ENCODE measurements at places on chromosomes 6 and 20.

GRCh38 chr6:39865011-39865888 lies 69.0 kb downstream of the MOCS1 start:
- peak; percentile 67 for DNase-seq

DNA sequence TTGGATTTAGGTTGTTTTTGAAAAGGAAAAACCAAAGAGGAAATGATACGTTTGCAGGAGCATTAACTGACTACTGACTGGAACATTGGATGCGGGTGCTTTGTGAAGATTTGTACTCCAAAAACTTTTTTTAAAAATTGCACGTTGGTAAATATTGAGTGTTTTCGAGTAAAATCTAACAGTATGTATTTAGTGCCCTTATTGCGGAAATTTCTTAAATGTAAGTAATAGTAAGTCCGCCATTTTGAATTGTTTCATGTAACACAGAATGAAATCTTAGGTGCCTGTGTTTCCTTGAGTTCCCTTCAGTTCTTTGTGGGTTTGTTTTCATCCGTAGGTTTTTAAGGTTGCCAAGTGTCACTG lies 15.2 kb upstream of the LIN28B start:
- no peak for DNase-seq

GRCh38 chr6:80923816-80924215 lies 817.3 kb downstream of the BCKDHB start:
- no peak for DNase-seq

DNA sequence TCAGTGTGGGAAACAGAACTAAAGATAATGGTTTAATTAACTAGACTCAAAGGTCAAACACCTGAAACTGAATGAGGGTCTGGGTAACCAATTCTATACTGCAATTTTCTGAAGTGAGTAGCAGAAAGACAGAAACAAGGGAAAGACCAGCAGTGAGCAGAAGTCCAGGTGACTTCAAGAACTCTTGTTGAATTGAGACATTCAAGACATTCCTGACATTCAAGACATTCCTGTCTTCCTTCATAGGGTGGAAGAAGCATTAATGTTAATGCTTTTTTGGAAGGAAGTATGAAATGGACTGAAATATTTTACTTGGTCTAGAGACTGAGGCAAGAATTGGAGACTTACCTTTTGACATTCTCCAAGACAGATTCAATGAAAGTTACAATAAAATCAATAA lies 529.9 kb upstream of the MMS22L start:
- no peak for DNase-seq

DNA sequence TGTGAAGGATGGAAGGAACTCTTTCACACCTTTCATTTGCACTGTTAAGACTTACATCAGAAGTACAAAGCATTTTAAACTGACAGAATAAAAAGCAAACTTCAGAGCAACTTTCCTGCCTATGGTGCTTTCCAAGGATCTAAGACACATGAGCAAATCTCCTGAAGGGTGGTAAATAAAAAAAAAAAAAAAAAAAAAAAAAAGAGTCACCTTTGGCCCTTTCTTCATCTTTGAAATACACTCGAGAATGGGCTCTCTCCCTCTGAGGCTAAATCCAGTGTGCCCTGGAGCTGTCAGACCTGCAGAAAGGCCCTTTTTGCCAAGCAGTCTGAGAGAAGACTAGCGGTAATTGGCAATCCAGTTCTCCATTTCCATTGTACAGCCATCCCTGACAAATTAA lies 1113.8 kb upstream of the FLRT3 start:
- no peak for DNase-seq

- no peak for DNase-seq
Measured at GRCh38 chr20:54188132-54188849, 14.5 kb upstream of the CYP24A1 start.

DNA sequence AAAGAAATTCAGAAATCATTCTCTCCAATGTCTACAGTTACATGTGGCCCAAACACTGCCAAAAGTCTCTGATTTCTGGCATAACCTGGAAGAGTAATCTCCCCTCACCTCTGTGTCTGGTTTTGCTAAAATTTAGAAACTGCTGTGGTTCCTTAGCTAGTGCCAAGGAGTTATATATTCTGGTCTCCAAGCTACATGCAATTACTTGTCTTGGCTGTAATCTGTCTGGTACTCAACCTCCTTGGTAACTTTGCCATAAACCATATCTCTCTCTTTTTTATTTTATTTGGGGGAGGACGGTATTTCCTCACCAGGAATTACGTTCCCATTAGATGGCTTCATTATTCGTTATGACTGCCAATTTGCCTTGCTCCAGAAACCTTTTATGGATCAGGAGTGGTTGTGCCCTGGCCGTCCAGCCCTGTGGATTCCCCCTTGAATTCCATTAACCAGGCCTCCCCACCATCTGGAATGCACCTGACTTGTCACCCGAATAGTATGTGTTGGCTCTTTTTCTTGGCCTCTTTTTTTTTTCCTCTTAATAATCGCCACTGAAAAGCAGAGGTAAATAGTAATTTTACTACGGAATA lies 400.0 kb downstream of the CD83 start:
- DNase-seq: no peak

- DNase-seq: no peak
Measured at GRCh38 chr6:90610301-90610750, 23.5 kb upstream of the MAP3K7 start.

DNA sequence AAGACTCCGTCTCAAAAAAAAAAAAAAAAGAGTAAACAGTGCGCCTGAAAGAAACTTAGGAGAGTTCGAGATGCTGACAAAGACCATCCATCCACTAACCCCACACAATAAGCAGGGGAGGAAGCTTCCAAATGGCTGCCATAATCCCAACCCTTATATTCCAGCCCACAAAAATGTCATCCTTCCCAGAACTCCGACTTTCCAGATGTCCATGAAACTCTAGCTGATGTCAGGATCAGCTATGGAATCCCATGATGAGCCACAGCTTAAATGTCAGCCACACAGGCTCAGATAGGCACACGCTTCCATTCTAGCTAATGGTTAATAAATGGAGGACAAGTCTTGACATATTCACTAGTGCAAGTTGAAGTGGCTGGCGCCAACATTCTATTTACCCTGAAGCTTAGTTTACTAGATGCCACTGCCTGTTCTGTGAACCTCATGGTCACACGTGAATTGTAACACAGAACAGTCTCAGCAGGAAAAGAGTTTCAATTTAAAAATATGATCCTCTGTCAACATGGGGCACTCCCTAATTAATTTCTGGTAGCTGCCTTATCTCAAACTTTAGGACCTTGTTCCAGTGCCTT lies 75.5 kb downstream of the FOXF2 start:
- no peak for DNase-seq

DNA sequence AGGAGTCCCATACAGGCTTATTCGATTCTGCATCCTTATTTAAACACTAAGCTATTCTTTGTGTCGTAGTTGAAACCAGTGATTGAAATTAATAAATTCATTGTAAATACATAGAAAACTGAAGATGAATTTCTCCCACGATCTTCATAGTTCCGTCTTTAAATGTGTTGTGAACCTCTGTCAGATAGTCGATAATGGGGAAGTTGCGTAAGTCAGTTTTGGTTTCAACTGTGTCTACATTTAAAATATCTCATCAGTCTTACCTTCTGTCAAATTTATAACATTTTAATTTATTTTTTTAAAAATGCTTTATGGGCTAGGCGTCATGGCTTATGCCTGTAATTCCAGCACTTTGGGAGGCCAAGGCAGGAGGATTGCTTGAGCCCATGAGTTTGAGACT lies 12.7 kb downstream of the STX11 start:
- DNase-seq: no peak

GRCh38 chr6:138129190-138129589 lies 22.0 kb upstream of the PERP start:
- DNase-seq: no peak

- no peak for DNase-seq
Measured at GRCh38 chr6:4987432-4987831, 16.4 kb downstream of the RPP40 start.

DNA sequence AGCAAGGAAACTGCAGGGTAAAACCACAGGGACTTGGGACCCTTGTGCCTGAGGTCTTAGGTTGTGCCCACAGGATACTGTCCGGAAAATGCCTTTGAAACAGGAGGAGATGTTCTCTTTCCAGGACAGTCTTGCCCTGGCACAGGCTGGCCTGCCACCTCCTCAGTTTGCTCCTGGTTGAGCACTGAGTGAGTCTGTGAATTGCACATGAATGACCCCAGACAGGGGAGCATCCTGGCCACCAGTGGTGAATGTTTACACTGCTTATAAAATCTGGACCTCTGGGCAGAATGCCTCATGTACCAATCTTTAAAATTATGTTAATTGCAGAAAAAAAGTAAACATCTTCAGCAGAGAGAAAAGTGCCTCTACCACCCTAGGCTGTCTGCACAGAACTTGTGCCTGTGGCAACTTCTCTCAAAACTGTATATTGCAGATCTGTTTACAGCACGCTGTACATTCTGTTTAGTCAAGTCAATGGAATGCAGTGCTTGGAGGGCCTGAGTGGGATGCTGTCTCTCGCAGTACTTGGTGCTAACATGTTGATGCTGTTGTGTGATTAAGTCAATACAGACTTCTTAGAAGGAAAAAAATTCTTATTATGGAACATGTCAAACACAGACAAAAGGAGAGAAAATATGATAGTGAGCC lies 242.1 kb downstream of the SOD2 start:
- DNase-seq: no peak

DNA sequence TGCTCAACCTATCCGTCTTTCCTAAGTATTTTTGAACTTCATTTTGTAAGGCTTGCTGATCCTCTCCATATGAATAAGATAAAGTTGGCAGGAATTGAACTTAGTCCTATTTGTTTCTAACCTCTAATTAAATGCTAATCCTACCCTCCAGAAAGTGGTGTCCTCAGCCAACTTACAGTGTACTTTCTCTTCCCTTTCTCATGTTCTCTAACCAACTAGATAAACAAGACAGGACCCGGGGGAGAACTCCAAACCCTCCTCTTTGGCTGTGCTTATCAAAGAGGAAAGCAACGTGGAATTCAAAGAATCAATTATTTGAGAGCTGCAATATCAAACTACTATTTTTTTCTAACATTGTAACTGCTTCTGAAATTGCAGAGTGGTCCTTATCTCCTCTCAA lies 56.5 kb upstream of the NRSN1 start:
- no peak for DNase-seq

DNA sequence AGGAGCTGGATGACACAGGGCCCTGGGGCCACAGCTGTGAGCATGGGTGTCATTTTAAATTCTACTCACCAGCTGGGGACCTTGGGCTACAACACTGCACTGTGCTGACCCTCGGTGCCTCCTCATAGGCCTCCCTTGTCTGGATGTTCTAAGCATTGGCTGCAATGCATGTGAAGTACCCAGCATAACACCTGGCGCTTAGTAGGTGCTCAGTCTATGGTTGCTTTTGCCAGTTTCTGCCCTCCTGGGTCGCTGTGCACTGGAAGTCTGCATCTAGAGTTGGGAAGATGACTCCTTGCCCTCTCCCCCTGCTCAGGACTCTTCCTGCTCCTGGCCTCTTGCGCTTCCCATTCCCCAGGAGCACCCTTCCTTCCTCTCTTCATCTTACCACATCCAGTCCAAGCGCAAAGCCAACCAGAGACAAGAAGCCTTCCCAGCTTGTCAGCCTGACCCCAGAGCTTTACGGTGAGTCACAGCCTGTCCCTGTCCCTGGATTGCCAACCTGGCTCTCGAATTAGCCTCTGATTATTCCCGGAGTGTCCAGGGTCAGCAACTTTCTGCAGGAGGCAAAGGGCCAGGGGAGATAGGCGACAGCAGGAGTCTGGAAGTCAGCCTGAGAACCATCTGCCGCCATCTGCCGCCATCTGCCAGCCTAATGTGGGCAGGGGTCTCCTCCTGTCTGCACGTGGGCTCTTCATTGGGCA lies 8.8 kb downstream of the SLC13A3 start:
- no peak for DNase-seq

All from H54 (cell line).